ENCODE measurements at places on chromosomes 5 and 9. TPM values are rescaled to one million over a fixed set of nuclear protein-coding genes. Genes with fewer than 3 reads are reported as not detected.

DNA sequence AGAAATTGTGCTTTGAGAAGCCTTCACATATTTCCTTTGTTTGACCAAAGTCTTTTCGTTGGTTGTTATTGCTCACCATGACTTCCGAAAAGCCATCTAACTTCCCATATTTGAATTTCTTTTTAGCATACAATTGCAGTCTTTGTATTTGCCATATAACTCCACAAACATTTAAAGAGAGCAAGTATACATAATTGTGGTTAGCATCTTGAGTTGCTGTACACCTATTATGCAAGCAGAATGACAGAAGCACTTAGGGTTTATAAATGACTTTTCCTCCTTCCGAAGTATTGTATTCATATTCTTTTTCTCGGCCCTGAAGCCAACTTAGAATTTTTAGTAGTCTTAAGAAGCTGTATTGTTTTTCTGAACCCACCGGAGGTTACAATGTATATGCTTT lies 250.4 kb downstream of the RFK start:
- no peak overlapping the region for H3K4me3 ChIP-seq
- no peaks in the 10 kb centered on the region for H3K4me1 ChIP-seq
- H3K27me3 ChIP-seq, result no peaks in the 10 kb centered on the region
- H3K27ac ChIP-seq, result no peak overlapping the region
- H3K36me3 ChIP-seq, result no peaks in the 10 kb centered on the region

Gene RPL37
- 984 TPM for total RNA-seq

DNA sequence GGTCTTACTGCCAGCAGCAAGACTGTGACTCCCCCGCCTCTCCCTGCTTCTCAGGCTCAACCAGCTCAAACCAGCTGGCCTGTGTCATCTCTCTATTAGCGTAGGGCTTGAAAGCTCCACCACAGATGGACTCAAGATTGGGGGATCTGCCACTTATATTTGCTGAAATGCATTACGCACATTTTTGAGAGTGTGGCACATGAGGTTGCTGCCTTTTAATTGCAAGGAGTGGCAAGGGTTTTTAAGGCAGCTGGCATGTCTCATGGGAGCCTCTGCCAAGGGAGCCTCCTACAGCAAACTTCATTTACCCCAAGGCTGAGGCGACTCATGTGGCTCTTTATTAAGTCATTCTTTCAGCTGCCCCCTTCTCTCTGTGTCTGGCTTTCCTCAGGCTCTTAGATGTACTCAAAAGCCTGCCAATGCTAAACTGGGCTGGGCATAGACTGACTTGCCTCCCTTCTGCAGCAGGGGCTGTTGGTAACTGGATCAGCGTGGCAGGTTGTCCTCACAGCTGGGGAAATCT lies 219.3 kb downstream of the SMARCA2 start:
- H3K27ac ChIP-seq, result no peak overlapping the region
- no peak for DNase-seq
- no peak overlapping the region for H3K4me3 ChIP-seq
- H3K36me3 ChIP-seq, result no peaks in the 10 kb centered on the region
- H3K4me1 ChIP-seq, result peaks cover 10% of the 10 kb centered on the region
- H3K27me3 ChIP-seq, result no peaks in the 10 kb centered on the region

Gene SV2C
- total RNA-seq, result 0.23 TPM

Gene JAKMIP2
- total RNA-seq, result 0.91 TPM
